ENCODE measurements at places on chromosomes 1 and 21. TPM values are rescaled to one million over a fixed set of nuclear protein-coding genes. Genes with fewer than 3 reads are reported as not detected.

GRCh38 chr1:91700771-91701471 is 185.0 kb downstream of the TGFBR3 start:
- H3K4me3 ChIP-seq, result no peak overlapping the region
- peak overlapping the region; percentile 3 for H3K27ac ChIP-seq
- no peaks in the 10 kb centered on the region for H3K36me3 ChIP-seq
- no peak for DNase-seq
- no peaks in the 10 kb centered on the region for H3K27me3 ChIP-seq
- peaks cover 11% of the 10 kb centered on the region for H3K4me1 ChIP-seq

DNA sequence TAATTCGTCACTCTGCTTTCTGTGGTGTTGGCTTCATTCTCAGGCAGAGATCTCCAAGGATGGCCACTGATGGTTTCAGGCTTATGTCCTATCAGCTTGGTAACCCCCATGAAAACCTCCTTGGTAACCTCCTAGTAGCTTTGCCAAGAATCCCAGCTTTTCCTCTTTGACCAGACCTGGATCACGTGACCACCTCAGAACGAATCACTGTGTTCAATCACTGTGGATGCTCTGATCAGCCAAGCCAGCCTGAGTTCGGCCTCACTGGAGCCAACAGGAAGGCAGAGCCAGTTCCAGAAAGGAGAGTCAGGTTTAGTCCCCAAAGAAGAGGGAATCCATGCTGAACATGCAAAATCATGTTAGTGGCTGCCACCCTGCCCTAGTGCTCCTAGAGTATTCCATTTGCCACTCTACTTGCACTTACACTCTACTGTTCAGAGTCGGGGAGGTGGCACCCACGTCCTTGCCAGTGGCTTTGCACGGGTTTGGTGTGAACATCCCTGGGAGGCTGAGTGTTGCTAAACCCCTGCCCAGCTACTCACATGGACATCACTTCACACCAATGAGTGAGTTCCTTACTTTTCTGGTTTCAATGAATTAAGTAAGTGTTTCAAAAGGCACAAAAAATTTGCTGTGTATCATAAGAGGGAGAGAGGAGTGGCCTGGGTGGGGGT is 33.5 kb upstream of the SSBP3 start:
- no peaks in the 10 kb centered on the region for H3K27me3 ChIP-seq
- no peaks in the 10 kb centered on the region for H3K36me3 ChIP-seq
- DNase-seq, result no peak
- H3K27ac ChIP-seq, result no peak overlapping the region

DNA sequence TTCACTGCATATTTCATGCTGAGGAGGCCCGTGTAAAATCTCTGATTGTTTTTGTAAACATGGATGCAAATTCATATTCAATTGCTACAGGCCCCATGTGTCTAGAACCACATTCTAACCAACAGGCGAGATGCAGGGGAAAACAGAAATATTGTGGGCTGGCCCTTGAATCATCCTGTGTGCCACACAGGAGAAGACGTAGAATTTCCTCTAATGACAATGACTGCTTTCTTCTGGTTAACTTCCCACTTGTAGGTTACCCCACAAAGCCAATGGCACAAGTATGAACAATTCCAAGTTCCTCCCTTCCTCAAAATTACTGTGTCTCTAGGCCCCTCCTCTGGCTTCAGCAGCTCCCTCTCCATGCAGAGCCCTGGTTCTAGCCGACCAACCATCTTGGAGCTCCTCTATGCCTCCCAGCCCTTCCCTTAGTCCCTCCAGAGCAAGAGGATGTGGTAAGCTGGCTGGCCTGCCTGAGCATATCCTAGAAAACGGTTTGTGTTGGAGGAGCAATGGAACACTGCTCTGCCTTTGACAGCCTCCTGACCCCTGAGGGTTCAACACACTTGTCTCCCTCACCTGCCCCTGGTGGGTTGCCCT is 205.2 kb downstream of the HS2ST1 start:
- no peaks in the 10 kb centered on the region for H3K36me3 ChIP-seq
- no peak overlapping the region for H3K4me3 ChIP-seq
- no peak for DNase-seq
- no peaks in the 10 kb centered on the region for H3K4me1 ChIP-seq
- no peak overlapping the region for H3K27ac ChIP-seq

GRCh38 chr1:74430342-74430934 is 82.0 kb downstream of the LRRC53 start:
- no peaks in the 10 kb centered on the region for H3K27me3 ChIP-seq
- no peaks in the 10 kb centered on the region for H3K36me3 ChIP-seq
- peaks cover 4% of the 10 kb centered on the region for H3K4me1 ChIP-seq
- no peak for DNase-seq
- H3K4me3 ChIP-seq, result no peak overlapping the region

- H3K4me3 ChIP-seq, result no peak overlapping the region
- H3K4me1 ChIP-seq, result no peaks in the 10 kb centered on the region
- no peak overlapping the region for H3K27ac ChIP-seq
- no peak for DNase-seq
- H3K36me3 ChIP-seq, result no peaks in the 10 kb centered on the region
- H3K27me3 ChIP-seq, result no peaks in the 10 kb centered on the region
Observed at GRCh38 chr1:61869691-61870109, 127.4 kb downstream of the PATJ start.

- DNase-seq, result peak; percentile 58
- H3K36me3 ChIP-seq, result no peaks in the 10 kb centered on the region
- no peaks in the 10 kb centered on the region for H3K27me3 ChIP-seq
Observed at GRCh38 chr1:5509664-5510452, 482.4 kb downstream of the NPHP4 start.

DNA sequence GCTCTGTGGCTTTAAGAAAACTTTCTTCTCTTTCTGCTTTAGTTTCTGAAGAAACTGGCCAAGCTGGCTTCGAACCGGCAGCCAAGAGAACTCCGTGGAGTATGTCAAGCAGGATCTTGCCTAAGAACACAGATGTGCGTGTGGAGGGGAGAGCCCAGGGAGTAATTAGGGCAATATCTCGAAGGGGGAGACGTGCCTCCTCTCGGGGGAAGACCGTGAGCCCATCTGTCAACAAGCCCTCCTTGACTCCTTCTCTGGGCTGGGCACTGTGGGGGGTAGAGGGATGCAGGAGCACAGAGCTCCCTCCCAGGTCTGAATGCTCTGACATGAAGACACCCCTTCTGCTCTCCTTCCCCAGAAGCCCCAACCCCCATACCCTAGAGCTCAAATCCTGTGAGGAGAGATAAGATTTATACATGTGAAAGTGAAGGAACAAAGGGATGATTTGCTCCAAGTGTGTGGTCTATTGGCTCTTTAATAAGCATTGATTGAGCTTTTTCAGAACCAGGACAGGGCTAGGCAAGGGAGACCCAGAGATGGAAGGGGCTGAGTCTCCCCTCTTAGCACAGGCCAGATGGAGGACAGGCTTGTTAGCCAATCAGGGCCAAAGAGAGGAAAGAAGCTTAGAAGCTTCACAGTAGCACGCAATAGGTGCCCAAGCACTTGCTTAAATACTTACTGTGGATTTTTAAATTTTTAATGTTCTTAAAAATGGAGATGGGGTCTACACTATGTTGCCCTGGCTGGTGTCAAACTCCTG is 37.5 kb downstream of the EDN2 start:
- no peak for DNase-seq
- no peaks in the 10 kb centered on the region for H3K36me3 ChIP-seq
- no peak overlapping the region for H3K27ac ChIP-seq
- peaks cover 23% of the 10 kb centered on the region for H3K4me1 ChIP-seq
- H3K4me3 ChIP-seq, result no peak overlapping the region

DNA sequence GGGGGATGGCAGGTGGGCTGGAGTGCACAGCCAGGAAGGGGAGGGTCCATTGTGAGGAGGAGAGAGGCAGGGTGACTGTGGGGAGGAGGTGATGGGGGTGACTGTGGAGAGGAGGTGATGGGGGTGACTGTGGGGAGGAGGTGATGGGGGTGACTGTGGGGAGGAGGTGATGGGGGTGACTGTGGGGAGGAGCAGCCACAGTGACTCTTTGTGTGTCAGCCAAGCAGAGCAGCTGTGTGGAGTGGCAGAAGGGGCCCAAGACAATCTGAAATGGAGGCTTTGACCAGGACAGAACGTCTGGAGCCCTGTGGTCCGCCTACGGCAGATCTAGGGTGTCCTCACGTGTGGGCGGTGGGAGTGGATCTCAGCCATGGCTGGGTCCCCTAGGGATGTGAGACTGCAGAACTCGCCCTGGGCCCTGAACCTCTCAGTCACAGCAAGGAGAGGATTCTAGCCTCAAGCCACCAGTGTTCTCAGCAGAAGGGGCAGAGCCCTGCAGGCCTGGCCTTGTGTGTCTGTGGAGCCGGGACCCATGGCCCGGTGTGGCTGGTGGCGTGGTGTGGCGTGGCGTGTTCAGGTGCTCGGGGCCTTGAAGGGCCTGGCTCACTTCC is 81.5 kb downstream of the OBSCN start:
- DNase-seq, result no peak
- no peak overlapping the region for H3K4me3 ChIP-seq
- H3K4me1 ChIP-seq, result no peaks in the 10 kb centered on the region
- H3K27ac ChIP-seq, result no peak overlapping the region
- no peaks in the 10 kb centered on the region for H3K27me3 ChIP-seq
- H3K36me3 ChIP-seq, result no peaks in the 10 kb centered on the region

- H3K27me3 ChIP-seq, result no peaks in the 10 kb centered on the region
- peaks cover 5% of the 10 kb centered on the region for H3K4me1 ChIP-seq
- DNase-seq, result no peak
- no peak overlapping the region for H3K4me3 ChIP-seq
- no peak overlapping the region for H3K27ac ChIP-seq
Observed at GRCh38 chr1:41720861-41721410, 197.8 kb downstream of the HIVEP3 start.

Gene RIMKLA
- total RNA-seq, result 0.67 TPM

Gene SMIM12
- total RNA-seq, result 31.6 TPM

Data from thyroid gland (tissue), 4 donors.